ENCODE measurements at places on chromosomes 5 and 9.

DNA sequence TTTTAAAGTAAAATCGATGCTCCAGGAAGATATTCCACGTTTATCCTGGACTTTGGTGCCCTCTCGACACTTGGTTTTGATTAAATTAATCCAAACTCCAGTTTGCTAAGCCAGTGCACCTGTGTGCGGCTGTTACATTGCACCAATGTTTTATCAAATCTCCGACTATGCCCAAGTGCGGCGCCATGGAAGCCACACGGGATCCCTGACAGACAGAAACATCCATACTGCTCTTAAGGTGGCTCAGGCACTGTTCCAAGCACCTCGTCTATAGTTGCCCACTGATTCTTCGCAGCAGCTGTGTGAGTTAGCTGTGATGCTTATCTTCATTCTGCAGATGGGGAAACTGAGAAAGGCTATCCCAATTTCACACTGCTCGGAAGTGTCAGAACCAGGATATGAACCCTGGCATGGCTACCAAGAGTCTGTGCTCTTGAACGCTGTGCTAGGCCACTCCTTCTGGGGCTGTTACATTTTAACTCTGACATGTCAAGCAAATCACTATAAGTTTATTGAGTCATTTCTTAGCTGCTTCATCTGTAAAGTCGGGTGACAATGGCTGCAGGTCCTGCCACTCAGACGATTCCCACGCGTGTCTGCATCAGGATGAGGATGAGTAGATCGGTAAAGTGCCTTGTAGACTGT, 113.0 kb downstream of the ADAMTS2 start:
- DNase-seq, result no peak

DNA sequence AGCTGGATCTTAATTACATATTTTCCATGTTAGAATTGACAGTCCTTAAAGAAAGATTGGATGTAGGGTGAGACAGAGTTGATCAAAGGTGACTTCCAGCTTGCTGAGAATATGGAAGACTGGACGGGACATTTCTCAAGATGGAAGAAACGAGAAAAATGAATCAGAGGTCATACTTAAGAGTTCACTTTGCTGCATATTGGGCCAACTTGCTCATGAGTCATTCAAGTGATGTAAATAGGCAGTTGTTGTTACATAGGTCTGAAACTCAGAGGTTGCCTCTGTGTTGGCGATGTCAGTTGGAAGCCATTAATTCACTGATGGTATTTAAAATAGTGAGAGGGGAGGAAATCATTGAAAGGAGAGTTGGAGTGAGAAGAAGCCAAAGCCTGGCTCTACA, 132.8 kb downstream of the CD180 start:
- DNase-seq, result no peak

- DNase-seq, result no peak
Observed at GRCh38 chr5:56585461-56585860, 229.9 kb upstream of the MAP3K1 start.

GRCh38 chr5:31577438-31577837, 45.3 kb downstream of the C5orf22 start:
- DNase-seq, result no peak

GRCh38 chr5:133668458-133668857, 56.1 kb upstream of the FSTL4 start:
- no peak for DNase-seq

DNA sequence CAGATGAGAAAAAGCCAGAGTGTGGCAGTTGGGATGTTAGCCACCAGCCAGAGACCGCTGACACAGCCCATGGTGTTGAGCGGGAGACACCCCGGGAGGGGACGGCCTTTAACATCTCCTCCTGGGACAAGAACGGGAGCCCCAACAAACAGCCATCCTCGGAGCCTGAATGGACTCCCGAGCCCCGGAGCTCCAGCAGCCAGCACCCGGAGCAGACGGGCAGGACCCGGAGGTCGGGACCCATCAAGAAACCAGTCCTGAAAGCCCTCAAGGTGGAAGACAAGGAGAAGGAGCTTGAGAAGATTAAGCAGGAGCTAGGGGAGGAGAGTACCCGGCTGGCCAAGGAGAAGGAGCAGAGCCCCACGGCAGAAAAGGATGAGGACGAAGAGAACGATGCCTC, 28.0 kb upstream of the POMT1 start:
- DNase-seq, result no peak

GRCh38 chr5:134070725-134071613, 43.5 kb upstream of the TCF7 start:
- no peak for DNase-seq

DNA sequence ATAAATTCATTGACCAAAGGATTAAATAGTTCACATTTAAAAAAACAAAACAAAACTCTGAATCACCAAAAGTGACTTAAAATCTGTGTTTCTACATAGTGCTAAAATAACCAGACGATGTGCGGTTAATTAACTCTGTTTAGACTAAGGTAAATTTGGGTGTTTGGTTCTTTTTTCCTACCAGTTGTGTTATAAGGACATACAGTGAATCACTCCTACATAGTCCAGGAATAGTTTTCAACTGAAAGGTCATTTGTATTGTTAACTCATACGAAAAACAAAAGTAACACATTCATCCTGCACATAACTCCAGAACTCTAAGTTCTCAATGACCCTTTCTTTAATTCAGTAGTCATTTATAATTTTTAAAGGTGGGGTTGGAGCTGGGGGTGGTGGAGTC, 203.7 kb downstream of the GLIS3 start:
- DNase-seq, result no peak

GRCh38 chr9:69574057-69574456, 98.1 kb downstream of the APBA1 start:
- DNase-seq, result no peak

DNA sequence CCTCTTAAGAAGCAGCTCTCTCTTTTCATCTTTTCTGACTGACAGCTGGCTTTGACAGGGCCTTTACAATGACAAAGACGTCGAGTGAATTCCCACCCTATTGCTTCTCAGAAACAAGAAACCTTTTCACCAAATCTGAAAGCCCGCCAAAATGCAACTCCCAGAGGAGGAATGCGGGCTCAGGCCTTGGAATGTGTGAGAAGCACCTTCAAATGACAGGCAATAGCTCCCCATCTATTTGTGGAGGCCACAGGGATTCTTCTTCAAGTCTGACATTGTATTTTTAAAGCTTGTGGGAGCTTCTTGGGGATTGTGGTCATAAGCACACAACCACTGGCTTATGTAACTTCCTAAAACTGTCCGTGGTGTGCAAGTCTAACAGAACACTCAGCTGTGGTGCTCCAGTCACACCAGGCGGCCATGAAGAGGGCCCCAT, 72.7 kb downstream of the DPYSL3 start:
- DNase-seq, result no peak

GRCh38 chr5:119269061-119269944, 86.5 kb upstream of the TNFAIP8 start:
- peak; percentile 11 for DNase-seq

- no peak for DNase-seq
Observed at GRCh38 chr5:37077146-37077545, 172.0 kb downstream of the CPLANE1 start.

DNA sequence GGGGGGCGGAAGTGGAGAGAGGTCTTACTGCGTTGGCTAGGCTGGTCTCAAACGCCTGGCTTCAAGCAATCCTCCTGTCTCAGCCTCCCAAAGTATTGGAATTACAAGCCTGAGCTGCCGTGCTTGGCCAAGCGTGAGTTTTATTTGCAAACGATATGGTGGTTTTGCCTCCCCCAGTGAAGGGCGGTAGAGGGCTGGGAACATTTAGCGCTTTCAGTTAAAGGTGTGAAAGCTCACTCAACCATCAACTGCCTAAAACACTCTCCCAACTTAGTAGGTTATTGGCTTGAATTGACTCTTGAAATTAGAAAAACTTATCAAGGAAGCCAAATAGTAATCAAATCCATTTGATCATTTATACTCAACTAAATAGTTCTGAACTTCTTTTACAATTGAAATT, 156.3 kb downstream of the ESM1 start:
- DNase-seq, result no peak

- DNase-seq, result no peak
Observed at GRCh38 chr9:99336531-99336930, 114.4 kb downstream of the SEC61B start.

DNA sequence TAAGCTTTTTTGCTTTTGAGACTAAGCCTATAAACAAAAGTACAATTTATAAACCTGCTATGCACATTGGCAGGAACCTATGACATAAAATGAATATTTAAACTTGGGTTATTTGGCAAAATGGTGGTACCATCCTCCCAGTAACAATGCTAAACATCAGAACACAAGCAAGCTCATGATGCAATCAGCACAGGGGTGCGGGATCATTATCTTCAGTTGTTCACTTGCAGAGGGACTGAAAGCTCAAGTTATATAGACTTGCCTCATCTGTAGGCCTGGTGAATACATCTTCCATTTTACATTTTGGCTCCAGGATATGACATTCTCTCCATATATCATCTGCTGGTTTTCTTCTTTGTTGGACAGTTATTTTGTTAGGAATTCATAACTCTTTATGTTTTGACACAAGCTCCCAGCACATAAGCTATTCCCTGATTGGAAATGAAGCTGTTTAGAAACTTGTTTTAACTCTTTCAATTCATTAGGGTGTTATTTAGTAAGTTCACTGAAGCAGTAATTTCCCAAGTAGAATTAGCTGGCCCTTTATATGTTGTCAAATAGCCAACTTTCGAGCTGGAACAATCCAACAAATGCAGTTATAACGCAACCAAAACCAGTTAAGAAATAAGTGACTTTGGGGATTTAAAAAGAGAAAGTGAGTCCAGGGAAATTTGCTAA, 124.7 kb upstream of the LIFR start:
- no peak for DNase-seq

DNA sequence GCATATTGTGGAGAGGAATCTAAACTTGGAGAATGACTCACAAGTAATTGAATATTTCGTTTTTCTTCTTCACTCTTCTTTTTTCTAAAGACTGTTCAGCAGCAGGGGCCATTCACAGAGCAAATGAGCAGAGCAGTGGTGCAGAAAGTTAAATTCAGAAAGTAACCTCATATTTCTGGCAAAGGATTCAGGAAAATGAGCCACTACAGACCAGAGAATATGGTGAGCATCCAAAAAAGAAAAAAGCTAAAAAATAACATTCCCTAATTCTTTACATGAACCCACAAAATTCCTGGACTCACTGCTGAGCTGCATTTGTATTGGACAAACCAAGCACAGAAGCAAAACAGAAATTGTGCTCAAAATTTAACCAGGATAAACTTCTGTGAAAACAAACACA, 1486.8 kb upstream of the C9orf72 start:
- no peak for DNase-seq

GRCh38 chr9:75869236-75869635, 21.2 kb upstream of the PCSK5 start:
- no peak for DNase-seq

DNA sequence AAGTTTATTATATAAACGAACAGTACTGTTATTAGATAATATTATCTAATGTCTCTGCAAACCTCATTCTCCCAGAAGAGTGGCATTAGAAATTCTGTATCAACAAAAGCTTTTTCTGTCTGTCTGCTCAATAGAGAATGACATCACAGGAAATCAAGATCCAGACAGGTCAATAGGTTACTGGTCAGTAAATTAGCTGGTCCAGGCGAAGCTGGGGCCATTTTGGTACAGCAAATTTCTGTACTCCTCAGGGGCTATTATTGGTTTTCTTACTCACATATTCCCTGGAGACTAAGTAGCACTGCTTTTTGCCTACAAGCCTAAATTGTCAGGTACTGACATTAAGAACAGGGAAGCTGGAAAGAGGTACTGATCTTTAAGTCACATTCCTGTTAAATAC, 80.5 kb downstream of the PLPP1 start:
- DNase-seq, result peak; percentile 18

- DNase-seq, result no peak
Observed at GRCh38 chr5:74206579-74207550, 433.7 kb downstream of the ENC1 start.

DNA sequence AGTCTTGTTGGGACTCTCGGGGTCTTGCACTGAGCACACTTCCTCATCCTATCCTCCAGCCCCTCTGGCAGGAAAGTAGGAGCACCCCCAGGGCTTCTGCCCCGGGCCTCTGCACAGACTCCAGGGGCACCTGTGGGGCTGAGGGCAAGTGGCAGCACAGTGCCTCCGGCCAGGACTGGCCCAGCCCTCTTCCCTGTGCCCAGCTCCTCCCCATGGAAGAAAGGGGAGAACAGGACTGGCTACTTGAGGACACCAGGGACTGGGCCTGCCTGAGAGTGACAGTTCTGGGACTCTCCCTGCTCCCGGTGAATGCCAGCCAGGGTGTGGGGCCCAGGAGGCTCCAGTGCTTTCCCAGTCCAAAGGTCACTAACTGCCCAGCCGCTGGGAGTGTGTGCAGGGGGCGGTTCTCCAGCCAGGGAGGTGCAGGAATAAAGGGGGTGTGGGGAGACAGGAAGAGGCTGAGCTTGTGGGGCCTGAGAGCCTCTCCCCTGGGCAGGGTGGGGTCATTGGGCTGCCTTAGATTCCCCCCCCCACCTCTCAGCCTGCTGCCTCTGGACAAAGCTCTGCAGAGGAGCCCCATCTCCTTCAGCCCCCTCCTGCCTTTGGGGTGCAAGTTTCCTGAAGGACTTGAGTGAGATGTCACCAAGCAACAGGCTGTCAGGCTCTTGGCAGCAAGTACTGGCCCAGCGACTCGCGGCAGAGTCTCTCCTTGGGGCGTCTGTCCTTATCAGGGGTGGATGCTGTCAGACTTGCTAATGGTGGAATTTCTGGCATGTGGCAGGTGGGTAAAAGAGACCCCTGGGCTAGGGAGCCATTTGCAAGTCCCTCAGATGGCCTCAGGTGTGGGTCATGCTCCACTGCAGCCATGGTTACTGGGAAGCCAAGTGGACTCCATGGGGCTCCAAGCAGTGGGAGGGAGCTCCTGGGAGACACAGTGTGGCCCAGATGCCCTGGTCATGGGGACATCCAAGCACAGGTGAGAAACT, 19.1 kb upstream of the JADE2 start:
- DNase-seq, result no peak

DNA sequence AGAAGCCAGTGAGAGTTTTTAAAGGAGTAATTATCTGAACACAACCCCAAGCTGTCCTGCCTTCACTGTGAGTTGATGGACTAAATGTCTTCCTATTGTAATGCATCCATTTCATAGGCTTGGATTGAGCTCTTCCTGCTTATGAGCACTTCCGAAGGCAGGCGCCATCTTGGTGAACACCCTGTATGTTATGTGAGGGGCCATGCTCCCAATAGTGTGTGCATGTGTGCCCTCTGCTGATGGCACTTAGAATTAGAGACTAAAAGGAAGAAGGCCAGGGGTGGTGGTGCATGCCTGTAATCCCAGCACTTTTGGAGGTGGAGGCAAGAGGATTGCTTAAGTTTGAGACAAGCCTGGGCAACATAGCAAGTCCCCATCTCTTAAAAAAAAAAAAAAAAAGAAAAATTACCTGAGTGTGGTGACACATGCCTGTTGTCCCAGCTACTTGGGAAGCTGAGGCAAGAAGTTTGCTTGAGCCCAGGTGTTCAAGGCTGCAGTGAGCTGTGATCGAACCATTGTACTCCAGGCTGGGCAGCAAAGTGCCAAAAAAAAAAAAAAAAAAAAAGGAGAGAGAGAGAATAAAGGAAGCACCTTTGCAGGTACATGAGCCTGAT, 65.0 kb downstream of the C9orf152 start:
- DNase-seq, result no peak

GRCh38 chr5:55896663-55897062, 45.5 kb downstream of the IL31RA start:
- no peak for DNase-seq

- no peak for DNase-seq
Observed at GRCh38 chr9:121138561-121138960, 63.1 kb downstream of the RAB14 start.

- DNase-seq, result no peak
Observed at GRCh38 chr5:103617913-103618312, 55.3 kb upstream of the NUDT12 start.

GRCh38 chr5:167763772-167764171, 527.7 kb upstream of the WWC1 start:
- DNase-seq, result no peak
